Effector CD8-positive, alpha-beta T cell (primary cell): ENCODE measurements at places on chromosomes 13 and 19.

DNA sequence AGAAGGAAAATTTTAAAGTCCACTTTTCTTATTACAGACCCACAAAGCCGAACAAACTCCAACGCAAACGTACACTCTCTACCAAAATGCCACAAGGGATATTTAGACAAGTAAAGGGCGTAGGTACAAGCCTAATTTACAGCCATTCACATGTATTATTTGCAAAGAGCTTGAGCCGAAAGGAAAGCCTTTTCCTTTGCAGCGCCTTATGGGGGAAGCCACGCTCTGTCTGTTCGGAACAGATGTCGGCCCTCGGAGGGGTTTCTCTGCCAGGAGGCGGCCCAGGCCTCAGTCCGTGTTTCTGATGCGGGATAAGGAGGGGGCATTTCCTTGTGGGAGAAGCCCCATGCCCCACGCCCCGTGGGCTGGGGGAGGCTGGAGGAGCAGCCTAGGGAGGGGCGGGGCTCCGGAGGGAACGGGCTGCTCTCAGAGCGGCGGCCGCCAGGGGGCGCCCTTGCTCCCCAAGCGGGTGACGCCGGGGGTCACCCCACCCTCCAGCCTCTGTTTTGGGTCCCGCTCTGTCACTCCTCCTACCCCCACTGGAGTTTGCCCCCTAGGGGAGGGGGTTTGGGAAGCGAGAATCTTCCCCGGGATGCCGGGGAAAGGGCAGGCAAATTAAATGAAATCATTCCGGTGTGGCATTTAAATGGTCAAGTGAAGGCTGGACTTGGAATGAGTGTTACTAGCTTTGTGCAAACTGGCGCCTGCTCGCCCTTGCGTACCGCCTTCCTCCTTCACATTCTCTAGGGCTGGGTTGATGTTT lies 2.9 kb downstream of the HTR2A start:
- DNase-seq: peak; percentile 52

DNA sequence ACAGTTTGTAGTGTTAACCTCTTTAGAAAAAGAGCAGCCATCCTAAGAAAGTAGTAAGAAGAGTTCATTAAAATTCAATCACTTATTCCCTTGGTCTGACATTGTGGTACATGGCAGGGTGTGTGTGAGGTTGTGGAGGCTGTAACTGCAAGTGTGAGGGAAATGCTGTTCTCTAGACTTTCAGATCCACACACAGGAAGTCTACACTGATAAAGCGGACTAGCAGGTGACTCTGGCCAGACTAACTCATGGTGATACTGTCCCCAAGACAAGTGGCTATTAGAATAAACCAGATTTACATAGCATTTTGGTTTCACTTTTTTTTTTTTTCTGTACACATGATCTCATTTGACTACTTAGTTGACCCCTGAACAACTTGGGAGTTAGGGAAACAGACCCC lies 10.0 kb downstream of the MTIF3 start:
- DNase-seq: no peak

DNA sequence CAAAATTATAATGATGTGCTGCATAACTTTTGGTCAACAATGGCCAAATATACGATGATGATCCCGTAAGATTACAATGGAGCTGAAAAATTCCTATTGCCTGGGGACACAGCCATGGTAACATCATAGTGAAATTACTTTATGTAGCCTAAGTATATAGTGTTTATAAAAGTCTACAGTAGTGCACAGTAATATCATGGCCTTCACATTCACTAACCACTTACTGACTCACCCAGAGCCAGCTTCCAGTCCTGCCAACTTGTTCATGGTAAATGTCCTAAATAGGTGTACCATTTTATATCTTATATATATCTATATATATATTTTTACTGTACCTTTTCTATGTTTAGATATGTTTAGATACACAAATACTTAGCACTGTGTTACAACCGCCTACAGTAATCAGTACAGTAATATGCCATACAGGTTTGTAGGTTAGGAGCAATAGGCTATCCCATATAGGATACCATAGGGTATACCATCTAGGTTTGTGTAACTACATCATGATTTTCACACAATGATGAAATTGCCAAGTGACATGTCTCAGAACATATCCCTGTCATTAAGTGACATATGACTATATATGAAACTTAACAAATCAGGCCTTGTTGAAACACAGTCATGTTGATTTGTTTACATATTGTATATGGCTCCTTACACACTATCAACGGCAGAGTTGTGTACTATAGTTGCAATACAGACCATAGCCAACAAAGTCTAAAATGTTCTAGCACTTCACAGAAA lies 23.7 kb downstream of the DIS3 start:
- no peak for DNase-seq

DNA sequence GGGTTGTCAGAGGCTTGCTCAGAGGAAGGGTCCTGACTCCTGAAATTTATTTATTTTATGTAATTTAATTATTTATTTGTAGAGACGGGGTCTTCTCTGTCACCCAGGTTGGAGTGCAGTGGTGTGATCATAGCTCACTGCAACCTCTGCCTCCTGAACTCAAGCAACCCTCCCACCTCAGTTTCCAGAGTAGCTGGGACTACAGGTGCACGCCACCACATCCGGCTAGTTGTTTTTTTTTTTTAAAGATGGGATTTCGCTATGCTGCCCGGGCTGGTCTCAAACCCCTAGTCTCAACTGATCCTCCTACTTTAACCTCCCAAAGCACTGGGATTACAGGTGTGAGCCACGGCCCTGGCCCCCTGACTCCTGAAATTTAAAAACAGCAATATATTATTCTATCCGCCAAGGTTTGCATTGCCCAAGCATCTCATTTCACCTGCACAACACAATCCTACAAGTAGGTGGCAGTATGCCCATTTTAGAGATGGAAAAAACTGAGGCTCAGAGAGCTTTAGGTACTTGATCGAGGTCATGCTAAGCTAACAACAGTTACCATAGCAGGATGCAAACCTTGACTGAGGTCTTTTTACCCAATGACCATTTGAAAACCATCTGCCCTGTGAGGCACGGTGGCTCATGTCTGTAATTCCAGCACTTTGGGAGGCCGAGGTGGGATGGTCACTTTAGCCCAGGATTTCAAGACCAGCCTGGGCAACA lies 18.1 kb downstream of the ARHGEF18 start:
- DNase-seq: no peak

DNA sequence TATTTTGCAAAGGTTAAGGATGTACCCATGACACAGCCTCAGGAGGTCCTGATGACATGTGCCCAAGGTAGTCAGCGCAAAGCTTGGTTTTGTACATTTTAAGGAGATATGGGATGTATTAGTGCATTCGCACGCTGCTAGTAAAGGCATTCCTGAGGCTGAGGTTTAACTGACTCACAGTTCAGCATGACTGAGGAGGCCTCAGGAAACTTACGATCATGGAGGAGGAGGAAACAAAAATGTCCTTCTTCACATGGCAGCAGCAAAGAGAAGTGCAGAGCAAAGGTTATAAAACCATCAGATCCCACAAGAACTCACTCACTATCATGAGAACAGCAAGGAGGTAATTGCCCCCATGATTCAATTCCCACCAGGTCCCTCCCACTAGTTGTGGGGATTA lies 1017.4 kb downstream of the EFNB2 start:
- DNase-seq: no peak

- no peak for DNase-seq
Observed at GRCh38 chr13:97339019-97339987, 94.7 kb upstream of the RAP2A start.

- no peak for DNase-seq
Observed at GRCh38 chr13:42011601-42012350, 36.7 kb upstream of the DGKH start.

DNA sequence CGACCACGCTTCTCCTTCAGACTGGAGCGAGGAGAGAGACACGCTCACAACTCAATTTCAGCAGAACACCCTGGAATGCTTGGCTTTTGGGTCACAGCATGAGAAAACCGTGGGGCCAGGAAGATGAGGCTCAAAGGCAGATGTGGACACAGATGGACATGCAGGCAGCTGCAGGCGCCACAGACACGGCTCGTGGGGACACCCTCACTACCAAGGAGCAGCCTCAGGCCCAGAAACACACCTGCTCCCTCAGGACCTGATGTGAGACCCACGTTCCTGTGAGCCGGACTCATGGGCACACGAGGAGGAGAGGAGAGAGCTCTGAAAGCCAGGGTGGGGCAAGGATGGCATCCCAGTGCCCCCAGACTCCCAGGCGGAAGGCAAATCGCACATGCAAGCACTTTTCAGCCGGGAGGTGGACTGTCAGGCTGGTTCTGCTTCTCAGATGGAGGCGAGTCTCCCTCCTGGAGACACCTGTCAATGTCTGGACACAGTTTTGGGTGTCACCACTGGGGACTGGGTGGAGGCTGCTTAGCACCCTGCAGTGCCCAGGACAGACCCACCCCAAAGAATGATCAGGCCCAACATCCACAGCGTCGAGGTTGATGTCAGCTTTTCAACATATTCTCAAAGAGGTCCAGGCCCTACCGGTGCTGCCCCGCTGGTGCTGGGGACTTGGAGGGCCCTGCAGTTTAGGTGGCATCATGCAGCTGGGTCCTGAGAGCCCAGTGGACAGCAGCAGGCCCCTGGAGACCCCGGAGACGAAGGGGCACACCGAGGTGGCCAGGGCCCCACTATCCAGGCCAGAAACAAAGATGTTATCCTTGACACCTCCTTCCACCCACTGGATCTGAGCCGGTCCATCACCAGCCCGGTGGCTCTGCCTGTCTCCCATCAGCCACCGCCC lies 2.3 kb downstream of the ABHD17A start:
- DNase-seq: no peak

DNA sequence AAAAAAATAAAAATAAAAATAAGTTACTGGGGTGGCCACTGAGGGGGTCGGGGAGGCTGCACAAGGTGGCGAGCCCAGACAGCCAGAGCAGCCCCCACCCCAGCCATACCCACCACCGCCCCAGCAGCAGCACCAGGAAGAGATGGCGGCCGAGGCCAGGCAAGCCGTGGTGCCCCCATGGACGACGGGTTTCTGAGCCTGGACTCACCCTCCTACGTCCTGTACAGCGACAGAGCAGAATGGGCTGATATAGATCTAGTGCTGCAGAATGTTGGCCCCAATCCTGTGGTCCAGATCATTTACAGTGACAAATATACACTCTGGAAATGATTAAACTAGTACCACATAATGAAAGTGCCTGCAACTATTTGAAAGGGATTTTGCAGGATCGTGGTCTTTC lies 71.6 kb upstream of the ZDHHC20 start:
- no peak for DNase-seq

GRCh38 chr13:52885141-52885540 lies 36.7 kb upstream of the PCDH8 start:
- DNase-seq: no peak

GRCh38 chr19:11017275-11018035 lies 56.6 kb downstream of the SMARCA4 start:
- no peak for DNase-seq

DNA sequence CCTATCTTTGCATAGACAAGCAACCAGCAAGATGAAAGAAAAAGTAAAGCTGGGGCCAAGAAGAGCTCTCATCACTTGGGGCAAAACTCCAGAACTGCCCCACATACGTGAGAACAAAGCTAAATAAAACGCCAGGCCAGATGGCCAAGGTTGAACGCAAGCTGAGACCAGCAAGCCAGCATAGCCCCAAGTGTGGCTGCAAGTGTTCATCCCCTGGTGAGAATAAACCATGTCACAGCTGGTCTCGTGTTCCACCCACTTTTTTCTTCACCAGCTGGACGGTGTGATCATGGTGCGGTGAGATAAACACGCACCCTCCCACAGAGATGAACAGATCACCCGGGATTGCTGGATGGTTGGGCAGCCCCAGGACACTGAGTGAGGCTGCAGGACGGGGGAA lies 109.6 kb upstream of the CACNA1A start:
- DNase-seq: no peak

GRCh38 chr13:39364947-39365468 lies 238.0 kb downstream of the LHFPL6 start:
- no peak for DNase-seq

DNA sequence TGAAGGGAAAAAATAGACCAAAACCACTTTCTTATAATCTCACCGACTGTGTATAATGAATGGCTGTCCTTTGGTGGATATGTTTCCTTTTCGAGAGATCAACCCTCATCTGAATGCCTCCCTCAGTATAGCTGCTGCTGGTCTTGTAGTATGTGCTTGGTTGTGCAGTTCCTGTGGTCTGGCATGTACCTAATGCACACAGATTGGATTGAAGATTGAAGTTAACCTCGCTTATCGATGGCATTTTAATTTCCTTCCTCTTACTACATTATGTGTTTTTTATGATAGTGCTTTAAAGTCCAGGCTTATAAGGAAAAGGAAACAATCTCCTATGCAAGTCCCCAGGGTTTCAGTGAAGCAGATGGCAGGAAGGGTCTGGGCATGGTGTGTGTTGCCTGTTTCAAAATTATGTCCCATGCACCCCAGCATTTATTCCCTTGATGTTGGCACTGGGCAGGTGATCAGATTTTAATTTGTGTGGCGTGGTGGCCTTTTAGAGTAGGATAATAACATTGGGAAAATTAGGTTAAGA lies 334.1 kb downstream of the SHISA2 start:
- DNase-seq: no peak
